ENCODE measurements at places on chromosomes 3 and 15.
A peak's percentile ranks its signal among the peaks of the same experiment; 100 is the strongest.

DNA sequence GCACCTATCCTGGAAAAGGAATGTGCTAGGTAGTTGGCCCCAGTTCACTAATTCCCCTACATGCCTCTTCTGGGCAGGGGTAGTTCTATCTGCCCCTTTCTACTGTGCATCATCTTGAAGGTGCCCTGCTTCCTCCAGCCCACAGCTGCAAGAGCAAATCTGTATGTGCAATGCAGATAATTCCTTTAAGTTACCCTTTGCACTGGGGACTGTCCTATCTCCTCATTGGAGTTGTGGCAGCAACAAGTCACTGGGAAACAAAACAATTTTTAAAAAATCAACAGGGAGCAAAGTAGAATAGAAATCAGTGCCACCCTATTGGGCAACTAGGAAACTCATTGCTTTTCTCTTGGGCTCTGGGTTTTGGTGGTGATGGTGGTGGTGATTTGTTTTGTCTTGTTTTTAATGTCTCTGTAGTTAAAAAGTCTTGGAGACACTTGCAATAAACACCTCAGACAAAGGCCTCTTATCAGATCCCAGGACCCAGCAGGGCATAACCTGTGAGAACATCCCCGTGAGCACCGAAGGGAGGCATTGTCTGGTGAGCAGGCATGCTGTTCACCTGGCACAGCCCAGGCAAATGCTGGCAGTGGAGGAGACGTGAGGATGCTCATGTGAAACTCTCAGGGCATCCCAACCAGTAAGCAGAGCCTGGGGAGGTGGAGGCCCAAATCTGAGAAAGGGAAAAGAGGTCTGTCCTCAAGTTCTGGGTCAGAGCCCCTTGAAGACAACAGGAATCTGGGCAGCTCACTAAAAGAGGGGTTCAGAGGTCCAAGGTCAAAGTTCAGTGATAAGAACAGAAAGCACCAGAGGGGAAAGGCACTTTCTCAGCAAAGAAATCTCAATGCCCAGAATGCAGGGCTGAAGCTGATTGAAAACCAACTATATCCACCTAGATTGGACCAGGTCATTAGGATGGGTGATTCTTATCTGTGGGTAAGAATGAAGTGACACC, 27.9 kb downstream of the C2CD4B start:
- DNase-seq, result no peak

DNA sequence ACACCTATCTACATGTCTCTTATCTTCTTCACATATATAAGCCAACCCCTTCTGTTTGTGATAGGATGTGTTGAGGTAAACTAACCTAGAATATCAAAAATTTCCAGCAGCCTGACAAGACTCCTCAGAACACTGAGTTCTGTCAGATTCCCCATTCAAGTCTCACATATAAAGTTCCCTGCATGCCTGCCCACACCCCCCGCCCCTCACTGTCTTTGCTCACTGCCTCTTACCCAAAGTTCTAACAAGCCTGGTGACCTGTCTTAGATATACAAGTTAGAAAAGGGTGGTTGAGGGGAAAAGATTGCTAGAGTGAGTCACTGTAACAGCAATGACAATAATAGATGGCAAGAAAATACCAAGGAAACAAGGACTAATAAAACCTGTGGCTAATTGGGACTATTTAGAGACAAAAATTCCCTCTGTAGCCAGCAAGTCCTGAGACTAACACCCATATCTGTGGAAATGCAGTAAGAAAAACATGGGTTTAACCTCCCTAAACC, 40.1 kb downstream of the FBXO22 start:
- DNase-seq, result no peak

DNA sequence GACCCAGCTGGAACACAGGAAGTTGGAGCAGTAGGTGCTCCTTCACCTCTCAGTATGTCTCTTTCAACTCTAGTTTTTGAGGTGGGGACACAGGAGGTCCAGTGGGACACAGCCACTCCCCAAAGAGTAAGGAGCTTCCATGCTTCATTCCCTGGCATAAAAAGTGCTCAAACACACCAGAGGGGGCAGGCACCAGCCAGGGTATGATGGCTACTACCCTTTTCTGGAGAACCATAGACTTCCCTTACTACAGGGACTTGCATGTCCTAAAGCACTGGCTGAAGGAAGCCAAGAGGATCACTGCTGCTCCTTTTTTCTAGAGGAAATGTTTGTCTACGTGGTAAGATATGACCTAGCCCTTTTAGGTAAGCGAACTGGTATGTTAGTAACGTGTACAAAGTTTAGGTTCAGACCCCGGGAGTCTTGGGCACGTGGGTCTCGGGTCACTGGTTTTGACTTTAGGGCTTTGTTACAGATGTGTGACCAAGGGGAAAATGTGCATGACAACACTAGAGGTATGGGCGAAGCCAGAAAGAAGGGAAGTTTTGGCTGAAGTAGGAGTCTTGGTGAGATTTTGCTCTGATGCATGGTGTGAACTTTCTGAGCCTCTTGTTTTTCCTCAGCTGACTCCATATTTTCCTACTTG, 11.9 kb downstream of the IL17RB start:
- no peak for DNase-seq

DNA sequence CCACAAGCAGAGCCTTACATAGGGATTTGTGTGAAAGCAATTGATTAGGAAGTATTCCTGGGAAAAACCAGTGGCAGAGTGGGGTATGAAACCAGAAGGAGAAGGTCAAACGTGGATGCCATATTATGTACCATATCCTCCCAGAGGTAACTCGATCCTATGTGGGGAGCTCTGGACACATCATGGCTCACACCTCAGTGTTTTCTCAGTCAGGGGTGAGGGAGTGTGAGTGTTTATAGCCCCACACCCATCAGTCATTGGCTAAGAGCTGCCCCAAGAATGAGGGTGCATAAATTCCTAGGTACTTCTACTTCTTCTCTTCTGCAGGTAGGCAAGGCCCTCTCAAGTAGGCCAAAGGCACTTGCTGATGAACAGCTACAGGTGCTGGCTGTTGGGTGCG, 28.2 kb upstream of the PDZRN3 start:
- no peak for DNase-seq

- DNase-seq, result no peak
These were observed 4.6 kb upstream of the KCTD6 start for GRCh38 chr3:58487140-58487886.

- DNase-seq, result no peak
These were observed 17.1 kb downstream of the BLOC1S6 start for GRCh38 chr15:45604326-45604725.

DNA sequence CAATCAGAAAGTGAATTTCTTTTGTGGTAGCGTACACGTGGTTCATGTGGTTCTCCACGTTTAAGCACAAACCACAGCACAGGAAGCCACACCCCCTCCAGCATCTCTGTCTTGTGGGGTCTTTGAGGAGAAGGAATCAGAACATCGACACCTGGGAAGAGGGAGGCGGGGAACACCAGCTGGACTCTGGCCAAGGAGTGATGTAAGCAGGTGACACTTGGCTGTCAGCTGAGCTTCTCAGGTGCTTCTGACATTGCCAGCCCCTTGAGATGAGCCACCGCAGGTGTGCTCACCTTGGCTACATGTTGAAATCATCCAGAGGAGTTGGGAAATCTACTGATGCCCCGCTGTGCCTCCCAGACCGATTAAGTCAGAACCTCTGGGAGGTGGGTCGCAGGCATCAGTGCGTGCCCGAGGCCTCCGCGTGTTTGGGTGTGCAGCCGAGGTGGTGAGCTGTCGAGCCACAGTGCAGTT, 85.0 kb downstream of the FAM81A start:
- peak; percentile 65 for DNase-seq

- no peak for DNase-seq
These were observed 67.5 kb upstream of the CACNA1D start for GRCh38 chr3:53426918-53427317.

DNA sequence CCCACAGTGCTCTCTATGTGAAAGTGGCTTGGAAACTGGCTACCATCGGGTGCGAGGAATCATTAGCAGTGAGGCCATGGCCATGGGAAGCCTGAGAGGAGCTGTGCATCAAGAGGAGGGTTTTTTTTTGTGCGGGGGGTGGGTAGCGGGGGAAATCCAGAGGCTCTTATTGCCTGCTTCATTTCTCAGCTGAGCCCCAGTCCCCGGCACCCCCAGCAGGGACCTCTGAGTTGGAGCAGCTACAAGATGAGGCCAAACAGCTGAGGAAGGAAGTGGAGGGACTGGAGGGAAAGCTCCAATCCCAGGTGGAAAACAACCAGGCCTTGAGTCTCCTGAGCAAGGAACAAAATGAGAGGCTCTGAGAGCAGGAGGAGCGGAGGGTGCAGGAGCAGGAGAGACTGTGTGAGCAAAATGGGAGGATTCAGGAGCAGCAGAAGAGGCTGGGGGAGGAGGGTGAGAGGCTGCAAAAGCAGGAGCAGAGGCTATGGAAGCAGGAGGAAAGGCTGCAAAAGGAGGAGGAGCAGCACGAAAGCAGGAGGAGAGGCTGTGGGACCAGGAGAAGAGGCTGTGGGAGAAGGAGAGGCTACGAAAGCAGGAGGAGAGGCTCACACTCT, 76.7 kb downstream of the ADAMTS7 start:
- no peak for DNase-seq

DNA sequence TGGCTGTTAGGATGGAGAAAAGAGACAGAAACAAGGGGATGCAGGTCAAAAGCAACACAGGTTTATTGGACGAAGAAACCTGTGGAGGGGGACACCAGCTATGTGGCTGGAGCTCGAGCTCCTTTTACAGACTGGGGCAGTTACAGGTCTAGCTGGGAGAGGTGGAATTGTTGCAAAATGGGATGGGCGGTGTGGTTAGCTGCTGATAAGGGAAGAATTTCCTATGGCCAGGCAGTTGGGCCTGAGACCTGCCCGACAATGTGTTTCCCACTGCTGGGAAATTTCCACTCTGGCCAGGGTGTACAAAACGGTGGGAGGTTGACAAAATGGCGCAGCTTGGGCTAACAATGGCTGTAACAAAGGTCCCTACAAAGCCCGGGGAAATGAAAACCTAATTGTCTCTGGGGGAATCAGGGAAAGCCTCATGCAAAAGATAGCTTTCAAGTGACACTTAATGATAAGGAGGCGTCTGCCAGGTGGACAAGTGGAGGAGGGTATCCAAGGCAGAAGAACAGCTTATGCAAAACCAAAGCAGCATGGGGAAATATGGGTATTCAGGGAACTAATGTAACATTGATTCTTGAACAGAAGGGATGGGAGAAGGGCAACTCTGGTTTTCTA, 137.4 kb upstream of the SGO1 start:
- no peak for DNase-seq

DNA sequence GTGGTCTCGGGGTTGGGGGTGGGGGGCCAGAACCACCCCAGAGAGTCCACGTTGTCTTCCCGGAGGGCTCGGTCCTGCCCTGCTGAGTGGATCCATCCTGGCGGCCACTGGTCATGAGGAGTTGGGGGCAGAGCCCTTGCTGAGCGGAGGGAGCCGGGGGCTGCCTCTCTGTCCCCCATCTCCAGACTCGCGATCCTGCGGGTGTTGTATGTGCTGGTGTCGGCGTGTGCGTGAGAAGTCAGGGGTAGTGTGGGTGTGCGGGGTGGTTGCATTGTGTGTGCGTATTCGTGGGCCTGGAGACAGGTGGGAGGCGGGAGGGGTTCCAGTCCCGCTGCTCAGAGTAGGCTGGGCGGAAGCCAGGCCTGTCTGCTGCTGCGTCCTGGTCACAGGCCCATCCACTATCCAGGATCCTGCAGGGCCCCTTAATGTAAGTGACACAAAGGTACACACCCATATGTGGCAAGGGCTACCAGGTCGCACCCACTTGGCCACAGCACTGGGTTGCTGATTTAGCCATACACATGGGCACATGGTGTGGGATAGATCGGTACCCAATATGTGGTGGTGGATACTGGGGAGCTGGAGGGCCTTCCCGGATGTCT, 30.7 kb downstream of the NBEAL2 start:
- DNase-seq, result no peak

- no peak for DNase-seq
These were observed 47.4 kb upstream of the SMAD3 start for GRCh38 chr15:67018026-67018425.

DNA sequence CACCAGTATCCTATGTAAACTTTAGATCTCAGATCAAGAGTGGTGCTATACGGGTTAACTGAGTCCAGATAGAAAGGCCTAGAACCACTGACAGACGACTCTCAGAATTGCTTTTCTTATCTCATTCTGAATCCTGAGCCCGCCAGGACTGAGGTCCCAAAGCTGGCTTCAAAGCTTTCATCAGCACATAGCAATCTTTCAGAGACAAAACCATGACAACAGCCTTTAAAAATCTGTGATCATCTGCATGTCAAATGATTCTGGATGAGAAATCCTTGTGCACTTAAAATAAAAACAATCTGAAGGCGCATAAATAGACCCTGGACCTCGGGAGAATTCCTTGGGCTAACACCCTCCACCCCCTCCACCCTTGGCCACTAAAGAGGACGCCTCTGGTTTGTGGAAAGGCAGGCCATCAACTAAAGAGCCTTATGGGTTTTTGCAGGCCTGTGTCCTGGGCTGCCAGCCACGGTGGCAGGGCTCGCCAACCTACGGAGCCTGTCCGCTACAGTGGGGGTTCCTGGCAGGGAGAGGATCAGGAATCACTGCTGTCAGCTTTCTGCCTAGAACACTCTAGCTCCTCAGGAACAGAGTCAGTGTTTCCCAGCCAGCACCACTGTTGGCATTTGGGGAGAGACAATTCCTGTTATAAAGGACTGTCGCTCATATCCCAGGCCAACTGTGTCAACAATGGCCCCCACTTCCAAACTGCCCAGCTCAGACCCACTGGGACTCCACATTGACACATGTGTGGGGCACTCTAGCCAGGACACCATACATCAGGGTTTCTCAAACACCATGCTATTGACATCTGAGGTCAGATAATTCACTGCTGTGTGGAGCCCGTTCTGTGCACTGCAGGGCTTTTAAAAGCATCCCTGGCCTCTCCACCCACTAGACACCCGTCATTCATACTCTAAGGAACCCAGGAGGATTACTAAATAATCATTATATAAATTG, 20.2 kb downstream of the TLE3 start:
- no peak for DNase-seq

GRCh38 chr3:99674086-99674789, 35.8 kb downstream of the COL8A1 start:
- no peak for DNase-seq

DNA sequence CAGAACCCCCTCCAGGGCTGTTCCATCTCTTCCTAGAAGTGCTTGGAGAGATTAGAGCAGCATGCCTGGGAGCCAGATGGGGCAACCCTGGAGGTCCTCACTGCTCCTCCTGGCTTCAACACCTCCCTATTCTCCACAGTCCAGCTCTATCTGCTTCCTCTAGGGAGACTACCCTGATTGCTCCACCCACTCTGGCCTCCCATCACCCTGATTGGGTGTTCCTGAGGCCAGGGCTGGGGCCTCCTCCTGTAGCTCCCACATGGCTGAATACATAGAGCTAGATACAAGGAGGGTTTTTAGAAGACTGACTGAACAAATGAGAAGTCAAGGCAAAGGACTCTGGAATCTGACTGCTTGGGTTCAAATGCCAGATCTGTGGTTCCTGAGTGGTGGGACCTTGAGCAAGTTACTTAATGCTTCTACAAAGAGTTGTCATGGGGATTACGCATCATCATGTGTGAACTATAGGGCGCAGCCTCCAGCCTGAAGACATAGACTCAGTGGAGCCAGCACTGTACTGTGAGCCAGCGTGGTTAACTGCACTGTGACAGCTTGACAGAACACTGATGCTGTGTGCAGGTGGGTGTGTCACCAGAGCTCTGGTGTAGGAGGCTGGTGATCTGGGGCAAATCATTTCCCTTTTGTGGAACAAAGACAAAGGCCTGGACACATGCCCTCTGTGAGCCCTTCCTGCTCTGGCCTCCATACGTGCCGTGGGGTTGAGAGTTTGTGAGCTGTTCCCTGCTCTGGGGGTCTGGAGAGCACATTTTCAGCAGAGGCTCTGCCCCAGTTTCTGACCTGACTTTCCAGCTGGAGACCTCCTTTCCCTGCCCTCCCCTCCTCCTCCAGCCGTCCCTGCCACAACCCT, 74.8 kb downstream of the SCN5A start:
- no peak for DNase-seq

GRCh38 chr15:55319537-55320237, 665 bp downstream of the PIGB start:
- no peak for DNase-seq
